NCI-H510A (cell line): ENCODE measurements at places on chromosomes 13 and 19.

GRCh38 chr13:29853131-29853530 lies 2.7 kb upstream of the UBL3 start:
- DNase-seq = no peak

GRCh38 chr19:30516531-30516930 lies 144.3 kb downstream of the ZNF536 start:
- no peak for DNase-seq

DNA sequence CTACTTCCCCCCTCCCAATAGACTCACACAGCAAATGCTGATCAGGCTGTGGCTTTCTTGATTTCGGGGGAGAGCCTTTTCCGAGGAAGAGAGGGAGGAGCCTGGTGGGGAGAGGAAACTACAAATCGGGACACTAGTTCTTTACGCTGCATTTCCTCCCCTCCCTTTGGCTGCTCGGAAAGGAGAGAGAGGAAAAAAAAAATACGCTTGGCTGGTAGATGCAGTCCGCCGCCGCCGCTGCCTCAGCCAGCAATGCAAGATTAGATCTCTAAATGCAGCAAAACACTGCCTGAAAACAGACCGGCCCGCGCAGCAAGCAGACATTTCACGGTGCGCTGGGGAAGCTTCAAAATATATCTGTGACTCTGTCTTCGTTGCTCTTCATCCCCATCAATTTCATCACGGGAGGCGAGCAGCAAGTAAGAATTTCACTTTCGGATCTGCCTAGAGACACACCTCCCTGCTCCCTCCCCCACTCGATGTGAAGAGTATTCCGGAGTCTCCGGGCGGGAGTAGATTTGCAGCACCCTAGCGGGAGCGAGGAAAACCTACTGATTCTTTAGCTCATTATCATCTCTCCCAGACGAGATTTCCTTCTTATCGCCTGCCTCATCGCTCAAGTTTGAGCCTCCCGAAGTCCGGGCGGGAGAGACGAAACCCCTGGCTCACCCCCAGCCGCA lies at the start of gene PCDH17:
Gene PCDH17, plus strand, starts transcription at position 149 of the 680 bp plus-strand sequence. CDS start 803 bp downstream, outside the sequence.
- DNase-seq = peak; percentile 20

DNA sequence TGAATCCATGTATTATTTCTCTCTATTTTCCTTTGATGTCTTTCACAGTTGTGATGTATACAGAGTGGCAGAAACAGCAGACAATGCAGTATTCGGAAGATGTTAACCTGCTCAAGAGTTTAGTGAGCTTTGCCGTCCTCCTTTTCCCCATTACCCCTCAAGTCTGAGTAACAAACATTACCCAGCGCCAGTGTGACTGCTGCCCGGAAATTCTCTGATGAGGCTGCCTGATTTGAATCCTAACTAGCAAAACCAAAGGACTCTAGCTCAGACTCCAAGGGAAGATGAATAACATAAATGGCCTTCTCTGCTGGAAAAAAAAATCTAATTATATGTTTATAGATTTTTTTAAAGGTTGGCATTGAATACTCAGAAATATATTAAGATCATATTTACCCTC lies 247.3 kb upstream of the SOX21 start:
- no peak for DNase-seq

DNA sequence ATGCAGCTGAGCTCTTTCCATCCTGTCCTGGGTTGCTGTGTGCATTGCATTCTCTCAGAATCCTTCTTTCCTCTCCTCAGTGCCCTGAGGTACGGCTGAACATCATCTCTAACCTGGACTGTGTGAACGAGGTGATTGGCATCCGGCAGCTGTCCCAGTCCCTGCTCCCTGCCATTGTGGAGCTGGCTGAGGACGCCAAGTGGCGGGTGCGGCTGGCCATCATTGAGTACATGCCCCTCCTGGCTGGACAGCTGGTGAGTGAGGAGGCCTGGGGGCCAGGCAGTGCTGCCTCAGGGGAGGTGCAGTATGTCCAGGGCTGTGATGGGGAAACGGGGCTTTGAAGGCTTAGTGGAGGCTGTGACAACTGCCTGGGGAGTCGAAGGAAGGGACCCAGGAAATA lies 29.8 kb downstream of the PPP2R1A start:
- DNase-seq = no peak

DNA sequence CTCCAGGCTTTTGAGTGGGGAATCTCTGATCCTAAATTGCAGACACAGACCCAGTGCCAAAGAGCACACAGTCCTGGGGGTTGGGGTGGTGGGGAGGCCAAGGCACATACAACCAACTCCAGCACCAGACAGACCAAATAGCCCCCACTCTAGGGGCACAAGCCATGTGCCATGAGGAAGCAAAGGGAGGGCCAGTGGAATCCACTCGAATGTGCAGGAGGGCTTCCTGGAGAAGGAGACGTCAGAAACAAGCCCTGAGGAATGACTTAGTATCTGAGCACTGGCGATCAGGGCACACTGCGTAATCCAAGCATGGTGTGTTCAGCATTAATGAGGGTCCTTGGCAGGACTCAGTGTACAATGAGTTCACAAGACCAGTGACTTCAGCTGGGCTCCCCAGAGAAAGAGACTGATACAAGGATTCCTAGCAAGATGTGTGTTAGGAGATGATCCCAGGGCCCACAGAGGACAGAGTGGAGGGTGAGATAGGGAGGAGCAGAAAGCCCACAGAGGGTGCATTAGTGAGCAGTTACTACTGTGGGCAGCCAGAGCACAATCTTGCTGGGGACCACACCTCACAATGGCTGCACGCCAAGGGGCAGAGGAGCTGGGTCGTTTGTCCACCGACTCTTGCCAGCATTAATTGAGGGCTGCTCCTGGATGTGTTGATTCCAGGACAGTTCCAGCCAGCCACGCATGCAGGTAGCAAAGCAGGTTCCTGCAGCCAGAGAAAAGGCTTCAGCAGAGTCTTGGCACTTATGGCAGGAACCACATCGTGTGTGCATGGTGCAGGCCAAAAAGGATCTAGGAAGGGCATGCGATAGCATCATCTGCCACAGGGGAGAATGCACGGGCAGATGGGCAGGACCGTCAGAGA lies 152.6 kb upstream of the VSTM2B start:
- DNase-seq = no peak

GRCh38 chr13:25179011-25179410 lies 6.9 kb upstream of the AMER2 start:
- no peak for DNase-seq

- no peak for DNase-seq
Measured at GRCh38 chr19:18520848-18521691, 800 bp downstream of the ELL start.

GRCh38 chr13:34941436-34941834 lies 635 bp upstream of the NBEA start:
- DNase-seq = no peak

DNA sequence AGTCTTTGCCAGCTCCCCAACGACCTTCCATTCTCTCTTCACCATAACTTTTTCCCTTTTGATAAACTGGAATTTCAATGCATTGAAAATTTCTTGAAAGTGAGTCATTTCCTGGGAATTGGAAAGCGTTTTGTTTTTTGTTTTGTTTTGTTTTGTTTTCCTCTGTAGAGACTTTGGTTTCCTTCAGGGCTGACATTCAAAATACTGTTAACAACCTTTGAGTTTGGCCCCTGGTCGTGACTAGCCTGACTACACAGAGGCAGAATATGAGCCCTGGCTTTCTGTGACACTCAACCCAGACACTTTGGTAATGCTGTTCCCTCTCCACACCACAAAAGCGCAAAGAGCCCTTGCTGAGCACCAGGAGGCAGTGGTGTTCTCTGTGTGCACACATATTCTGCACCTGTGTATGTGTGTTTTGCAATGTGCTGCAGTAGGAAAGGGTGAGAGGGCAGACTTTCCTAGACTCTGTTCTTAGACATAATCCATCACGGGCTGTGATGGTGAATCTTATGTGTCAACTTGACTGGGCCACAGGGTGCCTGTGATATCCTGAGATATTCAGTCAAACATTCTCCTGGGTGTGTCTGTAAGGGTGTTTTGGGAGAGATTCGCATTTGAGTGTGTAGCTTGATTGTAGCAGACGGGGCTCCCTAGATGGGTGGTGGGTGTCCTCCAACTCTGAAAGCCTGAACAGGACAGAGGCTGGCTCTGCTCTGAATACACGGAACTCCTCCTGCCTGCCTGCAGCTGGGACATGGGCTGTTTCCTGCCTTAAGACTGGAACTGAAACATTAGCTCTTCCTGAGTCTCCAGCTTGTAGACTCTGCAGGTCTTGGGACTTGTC lies 29.5 kb upstream of the ANKRD10 start:
- peak; percentile 30 for DNase-seq

DNA sequence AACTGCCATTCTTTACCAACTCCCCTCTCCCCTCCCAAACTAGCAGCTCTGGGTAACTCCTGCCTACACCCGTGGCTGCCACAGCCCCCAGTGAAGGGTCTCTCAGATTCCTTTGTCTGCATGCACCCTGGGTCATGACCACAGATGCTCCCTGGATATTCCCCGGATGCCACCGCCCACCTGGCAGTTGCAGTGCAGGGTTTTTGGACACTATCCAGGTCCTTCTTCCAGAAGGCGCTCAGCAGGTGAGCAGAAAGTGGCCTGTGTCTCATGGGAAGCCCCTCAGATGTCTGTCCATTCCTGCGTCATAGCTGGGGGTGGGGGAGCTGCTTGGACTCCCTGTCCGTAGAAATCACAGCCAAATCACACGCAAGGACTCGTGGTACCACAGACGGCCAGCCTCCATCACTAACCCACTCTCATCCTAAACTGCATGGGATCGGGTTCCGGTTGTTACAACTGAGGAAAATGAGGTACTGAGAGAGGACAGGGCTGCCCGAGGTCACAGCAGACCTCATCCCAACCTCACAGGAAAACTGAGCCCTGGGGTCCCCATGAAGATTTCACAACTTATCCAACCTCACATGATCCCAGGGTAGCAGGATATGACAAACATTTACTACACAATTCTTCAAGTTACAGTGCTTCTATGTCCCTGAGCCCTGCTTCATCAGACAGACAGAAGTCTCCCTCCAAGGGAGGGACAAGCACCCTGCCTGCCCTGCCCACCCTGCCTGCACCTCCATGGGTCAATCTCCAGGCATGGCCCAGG lies 38.6 kb downstream of the ELL start:
- DNase-seq = no peak

GRCh38 chr13:29800687-29801086 lies 49.7 kb downstream of the UBL3 start:
- no peak for DNase-seq
